ENCODE measurements at places on chromosomes 7 and 10.

DNA sequence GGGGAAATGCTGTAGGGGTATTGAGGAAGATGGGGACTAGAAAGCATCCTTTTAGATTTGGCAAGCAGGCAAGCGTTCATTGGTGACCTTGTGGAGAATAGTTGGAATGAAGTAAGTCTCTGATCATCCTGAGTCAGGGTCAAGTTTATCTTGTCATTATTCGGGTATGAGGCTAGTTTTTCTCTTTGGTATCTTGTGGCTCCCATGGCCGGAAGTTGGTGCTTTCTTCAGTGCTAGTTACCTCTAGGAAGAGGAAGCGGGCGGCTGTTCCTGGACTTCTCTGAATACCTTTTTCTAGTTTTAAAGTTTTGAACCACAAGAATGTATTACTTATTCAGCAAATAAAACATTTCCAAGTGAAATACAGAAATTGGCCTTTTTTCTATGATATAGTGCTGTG is 9.2 kb downstream of the CREM start:
- no peak for DNase-seq

DNA sequence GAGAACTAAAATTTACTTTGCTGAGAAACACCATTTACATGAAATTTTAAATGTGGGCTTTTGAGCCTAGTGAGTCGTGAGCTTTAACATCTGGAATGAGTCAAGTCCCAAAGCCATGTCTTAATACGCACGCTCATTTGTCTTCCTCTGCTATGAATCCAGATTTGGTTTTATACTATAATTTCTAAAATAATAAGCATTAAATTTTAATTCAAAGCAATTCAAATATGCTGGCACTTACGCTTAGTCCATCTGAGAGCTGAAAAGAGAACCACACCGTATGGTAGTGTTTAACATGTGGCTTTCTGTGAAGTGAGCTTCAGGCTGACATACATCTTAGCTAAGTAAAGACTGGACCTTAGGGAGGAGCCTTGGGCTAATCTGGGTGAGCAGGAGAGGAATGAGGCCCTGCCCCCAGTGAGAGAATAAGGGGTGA is 52.2 kb downstream of the CUBN start:
- no peak for DNase-seq

GRCh38 chr7:91915401-91916050 is 25.1 kb upstream of the AKAP9 start:
- DNase-seq = peak; percentile 77

DNA sequence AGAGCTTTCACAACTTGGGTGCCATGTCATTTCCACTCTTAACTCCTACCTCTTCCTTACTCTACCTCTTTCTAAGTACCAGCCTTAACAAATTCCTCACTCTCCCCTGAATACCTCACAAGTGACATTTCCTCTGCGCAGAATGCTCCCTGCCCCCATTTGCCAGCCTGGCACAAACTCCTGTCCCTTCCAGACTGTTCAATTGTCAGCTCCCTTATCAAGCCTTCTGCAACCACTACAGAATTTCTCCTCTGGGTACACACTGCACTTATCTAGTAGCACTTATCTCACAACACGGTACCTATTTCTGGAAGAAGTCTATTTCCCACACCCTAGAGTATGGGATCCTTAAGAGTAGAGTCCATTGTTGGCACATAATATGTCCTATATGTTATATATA is 39.1 kb upstream of the ANAPC16 start:
- DNase-seq = no peak

GRCh38 chr7:32023376-32023775 is 46.8 kb downstream of the PDE1C start:
- DNase-seq = peak; percentile 47

DNA sequence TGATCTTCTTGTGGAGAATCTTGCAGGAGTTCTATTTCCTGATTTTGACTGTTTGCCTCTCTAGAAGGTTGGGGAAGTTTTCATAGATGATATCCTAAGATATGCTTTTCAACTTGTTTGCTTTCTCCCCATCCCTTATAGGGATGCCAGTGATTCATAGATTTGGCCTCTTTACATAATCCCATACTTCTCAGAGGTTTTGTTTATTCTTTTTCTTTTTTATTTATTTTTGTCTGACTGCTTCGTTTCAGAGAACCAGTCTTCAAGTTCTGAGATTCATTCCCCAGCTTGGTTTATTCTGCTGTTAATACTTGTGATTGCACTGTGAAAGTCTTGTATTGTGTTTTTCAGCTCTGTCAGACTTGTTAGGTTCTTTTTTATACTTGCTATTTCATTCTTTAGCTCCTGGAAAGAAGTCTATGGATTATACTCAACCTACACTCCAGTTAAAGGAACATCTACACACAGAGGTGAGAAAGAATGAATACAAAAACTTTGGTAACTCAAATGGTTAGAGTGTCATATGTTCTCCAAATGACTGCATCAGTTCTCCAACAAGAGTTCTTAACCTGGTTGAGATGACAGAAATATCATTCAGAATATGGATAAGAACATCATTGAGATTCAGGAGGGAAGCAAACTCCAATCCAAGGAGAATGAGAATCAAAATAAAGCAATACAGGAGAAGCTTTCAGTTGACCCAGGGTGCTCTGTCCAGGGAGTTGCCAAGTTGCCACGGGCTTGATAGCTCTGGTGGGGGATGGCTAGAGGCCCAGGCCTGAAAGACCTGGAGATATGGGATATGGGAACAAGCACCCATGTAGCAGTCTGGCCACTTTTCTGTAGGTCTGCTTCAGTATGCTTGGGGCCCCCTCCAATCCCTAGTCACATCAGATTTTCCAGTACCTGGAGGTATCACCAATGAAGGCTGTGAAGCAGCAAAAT is 150.3 kb downstream of the AHR start:
- peak; percentile 36 for DNase-seq

DNA sequence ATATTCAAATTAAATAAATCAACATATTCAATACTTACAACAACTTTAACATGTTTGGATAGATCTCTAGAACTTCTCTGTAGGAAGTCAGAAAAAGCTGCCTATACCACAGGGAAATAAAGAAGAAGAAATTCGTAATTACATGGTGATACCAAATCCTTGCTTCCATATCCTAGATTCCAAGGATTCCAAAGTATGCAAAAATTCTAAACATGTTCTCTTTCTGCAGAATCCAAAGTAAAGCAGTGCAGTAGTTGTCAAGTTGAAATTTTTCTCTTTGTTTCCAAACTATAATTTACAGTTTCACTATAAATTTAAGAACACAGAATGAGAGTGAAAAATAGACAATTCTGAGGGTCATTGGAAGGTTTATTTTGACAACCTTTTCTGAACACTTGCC is 233.7 kb upstream of the PTN start:
- DNase-seq = peak; percentile 31

DNA sequence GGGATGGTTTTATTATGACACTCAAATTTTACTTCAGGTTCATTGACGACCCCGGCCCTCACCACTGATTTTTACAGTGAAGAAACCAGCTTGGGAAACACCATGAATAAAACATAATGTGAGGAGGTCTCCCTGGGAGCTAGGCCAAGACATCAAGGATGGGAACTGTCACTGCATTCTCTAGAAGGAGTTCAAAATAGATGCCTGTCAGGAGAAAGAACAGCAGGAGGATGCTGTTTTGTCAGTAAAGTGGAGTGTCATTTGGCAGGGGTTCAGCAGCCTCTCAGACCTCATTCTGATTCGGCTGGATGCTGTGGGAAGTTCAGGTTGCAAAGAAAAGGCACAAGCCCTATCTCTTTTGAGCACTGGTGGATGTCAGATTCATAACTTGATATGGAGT is 360.3 kb upstream of the C7orf33 start:
- no peak for DNase-seq

DNA sequence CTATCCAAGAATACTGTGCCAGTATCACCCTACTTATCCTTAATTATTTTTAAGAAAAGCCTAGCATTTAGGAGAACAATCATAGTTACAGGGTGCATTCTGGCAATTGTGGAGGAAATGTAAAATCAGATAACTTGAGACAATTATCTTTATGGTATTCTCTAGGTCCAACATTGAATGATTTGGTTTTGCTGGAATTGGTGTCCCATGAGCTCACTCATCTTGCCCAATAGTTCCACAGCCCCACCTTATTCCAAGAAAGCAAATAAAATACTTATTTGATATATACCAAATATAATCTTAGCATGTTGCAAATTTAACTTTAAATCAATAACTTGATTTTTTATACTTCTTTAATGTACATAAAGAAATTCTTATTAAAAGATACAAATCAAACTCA is 65.3 kb downstream of the DGKB start:
- DNase-seq = peak; percentile 14

DNA sequence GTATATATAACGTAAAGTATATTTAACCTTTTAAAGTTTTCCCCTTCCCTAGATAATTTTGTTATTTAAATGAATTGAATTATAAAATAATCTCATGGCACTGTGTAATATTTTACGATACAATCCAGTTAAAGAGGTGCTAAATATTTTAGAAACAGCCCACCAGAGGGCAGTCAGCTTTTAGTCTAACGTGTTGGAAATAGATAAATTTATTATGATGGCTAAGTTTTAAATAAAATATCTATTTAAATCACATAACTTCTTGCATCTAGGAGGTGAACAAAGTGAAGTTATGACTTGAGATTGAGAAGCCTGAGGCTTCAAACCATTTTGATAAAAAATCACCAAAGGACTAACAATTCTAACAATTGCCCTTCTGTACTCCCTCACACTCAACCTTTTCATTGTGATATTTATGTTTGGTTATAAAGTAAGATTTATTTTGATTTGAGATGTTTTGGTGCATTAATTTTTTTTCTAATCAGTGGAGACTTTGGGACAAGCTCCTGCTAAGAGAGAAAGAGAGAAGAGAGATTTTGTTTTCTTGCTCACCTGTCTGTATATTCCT is 171.5 kb upstream of the SP4 start:
- peak; percentile 69 for DNase-seq

DNA sequence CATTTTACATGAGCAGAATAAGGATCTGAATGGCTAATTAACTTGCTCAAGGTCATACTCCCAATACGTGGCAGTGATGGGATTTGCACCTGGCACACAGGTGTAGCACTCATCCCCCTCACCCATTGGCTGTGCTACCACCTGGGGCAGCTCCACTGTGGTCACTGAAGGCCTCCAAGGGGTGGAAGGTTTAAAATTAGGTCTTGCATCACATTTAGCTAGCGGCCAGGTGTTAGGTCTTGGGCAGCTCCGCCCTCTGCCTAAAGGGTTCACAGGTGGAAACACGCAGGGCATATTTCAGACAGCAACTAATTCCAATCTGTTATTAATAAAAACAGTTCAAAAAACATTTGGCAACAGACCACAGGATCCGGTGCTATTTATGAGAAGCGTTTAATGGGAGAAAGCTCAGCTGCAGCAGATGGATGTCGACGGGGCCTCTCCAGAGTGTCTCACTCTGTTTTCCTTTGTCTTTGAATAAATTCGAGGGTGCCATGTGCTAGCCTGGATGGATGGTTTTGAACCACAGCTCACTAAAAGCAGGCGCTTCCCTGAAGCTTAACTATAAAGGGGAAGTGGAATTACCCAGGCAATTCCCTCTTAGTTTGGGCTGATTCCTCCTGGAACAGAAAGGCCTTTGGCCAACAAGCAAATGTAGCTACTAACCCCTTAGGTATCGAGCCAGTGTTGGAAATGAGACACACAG is 1017.6 kb downstream of the TYW1 start:
- no peak for DNase-seq

DNA sequence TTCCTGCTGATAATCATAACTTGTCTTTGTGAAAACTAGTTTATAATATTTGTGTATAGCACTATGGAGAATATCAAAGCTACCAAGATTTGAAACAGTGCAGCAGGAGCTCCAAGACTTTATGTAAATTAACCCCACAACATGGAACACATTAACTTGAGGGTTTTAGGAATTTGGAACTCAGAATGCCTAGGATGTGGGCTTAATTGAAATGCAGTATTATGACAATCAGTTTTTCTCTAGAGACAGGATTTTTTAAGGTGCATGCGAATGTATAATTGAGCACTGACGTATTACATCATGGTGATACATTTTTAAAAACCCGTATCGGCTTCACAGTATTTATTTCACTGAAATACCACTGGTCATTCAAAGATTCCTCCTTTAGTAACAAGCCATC is 313.1 kb upstream of the DGKB start:
- DNase-seq = no peak

DNA sequence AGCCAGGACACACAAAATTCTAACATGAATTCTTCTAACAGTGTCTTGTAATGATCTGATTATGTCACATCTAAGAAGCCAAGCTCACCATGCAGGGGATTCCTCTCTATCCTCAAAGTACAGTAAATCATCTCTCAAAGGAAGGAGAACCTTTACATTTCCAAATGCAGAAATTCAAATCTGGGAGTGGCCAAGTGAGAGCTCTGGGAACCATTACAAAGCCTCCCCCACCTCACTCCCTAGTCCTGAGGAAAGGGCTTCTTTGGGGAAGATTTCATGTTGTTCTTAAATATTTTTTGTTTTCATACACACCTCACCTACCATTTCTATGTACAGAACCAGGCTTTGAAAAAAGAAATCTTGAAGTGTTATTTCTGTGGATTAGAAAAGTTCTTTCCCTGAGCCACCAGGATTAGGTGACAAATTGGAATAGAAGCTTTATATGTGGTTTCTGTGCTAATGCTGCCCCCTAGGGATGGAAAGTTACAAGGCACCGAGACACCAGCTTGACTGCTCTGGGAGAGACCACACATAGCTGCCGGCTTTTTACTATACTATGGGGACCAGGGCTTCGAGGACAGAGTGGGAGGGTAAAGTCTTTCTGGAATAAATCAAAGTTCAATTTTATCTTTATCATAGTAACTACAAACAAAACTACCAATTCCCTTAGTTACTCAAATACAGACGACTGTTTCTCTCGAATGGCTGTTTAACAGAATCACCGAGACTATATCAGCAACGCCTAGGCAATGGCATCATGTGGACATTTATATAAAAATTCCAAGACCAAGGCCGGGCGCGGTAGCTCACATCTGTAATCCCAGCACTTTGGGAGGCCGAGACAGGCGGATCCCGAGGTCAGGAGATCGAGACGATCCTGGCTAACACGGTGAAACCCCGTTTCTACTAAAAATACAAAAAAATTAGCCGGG is 116.1 kb downstream of the RNF216 start:
- peak; percentile 57 for DNase-seq

GRCh38 chr7:72751978-72752377 is 76.0 kb downstream of the TYW1B start:
- no peak for DNase-seq

DNA sequence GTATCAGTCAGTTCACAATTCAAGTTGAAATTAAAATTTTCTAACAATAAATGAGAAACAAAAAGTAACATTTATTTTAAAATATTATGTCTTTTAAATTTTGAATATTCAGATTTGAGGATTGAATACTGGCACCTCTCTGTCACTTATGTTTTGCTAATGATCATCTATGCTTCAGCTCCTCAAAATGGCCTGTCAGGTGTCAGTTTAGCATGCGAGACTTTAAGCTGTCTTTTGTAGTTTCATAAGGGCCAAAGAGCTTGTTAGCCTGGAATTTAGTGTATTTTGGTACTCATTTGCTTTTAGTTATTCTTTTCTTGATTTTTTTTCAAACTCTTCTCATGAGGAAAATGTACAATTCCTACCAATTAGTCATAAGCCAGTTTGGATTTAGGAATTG is 102.0 kb upstream of the RPA3 start:
- no peak for DNase-seq

All from fibroblast of lung (primary cell).